ENCODE measurements at places on chromosomes 3 and 15.

DNA sequence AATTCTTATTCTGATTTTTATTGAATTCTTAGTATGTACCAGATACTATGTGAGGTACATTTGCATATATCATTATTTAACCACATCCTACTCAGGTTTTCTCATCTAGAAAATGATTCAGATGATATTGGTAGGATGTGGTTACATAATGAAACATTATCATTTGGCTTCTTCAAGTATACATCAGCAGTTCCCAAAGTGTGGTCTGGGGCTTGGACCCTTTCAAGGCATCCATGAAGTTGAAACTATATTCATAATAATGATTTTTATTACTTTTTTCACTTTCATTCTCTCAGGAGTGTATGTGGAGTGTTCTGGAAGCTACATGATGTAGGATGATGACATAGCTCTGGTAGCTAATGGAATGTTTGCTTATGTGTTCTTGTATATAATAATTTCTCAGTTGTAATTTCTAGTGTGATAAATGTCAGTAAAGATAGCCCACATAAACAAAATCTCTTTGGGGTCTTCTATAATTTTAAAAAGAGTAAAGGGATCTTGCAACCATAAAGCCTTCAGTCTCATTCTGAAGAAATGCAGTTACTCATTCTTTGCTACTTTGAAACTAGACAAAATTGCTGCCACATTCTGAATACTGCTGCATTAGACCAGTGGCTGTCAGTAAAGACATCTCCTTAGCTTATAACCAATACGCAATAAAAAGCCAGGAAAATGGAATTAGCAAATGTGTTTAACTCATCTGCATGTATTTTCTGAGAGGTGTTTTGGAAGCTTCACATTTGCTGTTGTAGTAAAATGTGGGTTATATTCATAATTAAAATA, 95.8 kb downstream of the PPARG start:
- DNase-seq, result no peak

GRCh38 chr3:170180079-170180907, 1.2 kb downstream of the PHC3 start:
- DNase-seq, result no peak

GRCh38 chr3:50405249-50405648, 45.9 kb upstream of the TMEM115 start:
- no peak for DNase-seq

DNA sequence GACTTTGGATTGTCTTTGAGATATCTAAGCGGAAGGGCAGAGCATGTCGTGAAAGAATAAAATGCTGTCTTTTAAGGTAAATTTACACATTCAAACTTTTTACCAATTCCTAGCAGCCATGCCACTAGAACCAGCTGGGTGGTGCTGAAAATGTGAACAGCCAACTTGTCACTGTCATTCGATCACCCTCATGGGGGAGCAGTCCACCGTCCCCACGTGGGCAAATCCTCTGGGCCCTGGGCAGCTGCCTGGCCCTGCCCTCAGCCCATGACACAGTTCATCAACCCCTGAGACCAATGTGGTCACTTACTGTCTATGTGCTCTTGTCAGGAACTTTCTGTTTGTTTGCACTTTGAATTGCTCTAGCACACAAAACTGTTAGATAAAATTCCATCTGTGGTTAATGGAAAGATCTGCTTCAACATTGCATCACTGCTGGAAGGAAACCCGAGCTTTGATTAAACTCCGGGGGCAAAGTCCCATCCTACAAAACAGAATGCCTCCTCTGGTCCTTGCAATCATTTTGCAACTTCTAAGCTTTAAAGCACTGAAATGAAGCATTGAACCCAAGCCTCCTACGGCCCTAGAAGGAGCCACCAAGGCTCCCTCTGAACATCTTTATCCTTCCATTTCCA, 50.1 kb downstream of the PCSK6 start:
- no peak for DNase-seq

DNA sequence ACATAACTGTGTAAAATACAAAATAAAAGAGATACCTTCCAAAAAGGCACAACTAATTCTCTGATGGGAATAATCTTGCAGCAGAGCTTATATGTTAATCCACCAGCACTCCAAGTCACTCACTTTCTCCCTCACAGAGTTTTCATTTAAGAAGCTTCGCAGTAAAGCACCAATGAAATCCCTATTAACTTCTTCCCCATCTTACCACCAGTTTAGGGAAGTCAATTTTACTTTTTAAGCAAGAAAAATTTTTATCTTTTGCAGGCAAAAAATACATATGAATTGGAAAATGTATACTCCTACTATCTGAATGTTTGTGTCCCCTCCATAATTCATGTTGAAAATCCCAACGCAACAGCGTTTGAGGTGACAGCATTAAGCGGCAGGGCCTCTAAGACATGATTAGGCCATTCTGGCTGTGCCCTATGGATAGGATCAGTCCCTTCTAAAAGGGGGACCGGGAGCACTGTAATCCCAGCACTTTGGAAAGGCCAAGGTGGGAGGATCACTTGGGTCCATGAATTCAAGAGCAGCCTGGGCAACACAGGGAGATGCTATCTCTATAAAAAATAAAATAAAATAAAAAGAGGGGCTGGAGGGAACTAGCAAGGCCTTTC, 435.8 kb downstream of the SHQ1 start:
- DNase-seq, result no peak

DNA sequence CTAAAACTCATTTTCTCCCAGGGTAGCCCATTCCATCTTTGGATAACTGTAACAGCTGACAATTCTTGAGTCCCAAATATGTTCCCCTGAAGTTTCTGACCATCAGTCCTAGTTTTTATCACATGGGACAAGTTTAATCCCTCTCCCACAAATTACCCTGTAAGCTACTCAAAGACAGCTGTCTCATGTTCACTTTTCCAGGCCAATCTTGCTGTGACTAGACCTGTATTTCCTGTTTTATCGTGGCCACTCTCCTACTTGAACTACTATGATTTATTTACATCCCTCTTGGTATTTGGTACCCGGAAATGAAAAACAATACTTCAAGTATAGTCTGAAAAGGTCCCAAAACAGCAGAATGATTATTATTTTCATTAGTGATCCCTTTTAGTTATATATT, 95.1 kb upstream of the MEX3B start:
- no peak for DNase-seq

- DNase-seq, result no peak
Observed at GRCh38 chr15:42137461-42138261, 18.8 kb downstream of the PLA2G4F start.
